ENCODE measurements at places on chromosomes 2 and 18. TPM values are rescaled to one million over a fixed set of nuclear protein-coding genes. Genes with fewer than 3 reads are reported as not detected.

SEMA4F gene
- total RNA-seq: 21.0 TPM

ALPG gene
- total RNA-seq: not detected

TACR1 gene
- total RNA-seq: 7.4 TPM

NT5DC4 gene
- not detected for total RNA-seq

CNGA3 gene
- 6.0 TPM for total RNA-seq

SNED1 gene
- 6.5 TPM for total RNA-seq

HOXD13 gene
- total RNA-seq: not detected

TRIM43 gene
- total RNA-seq: not detected

FASTKD1 gene
- total RNA-seq: 63.9 TPM

TAF4B gene
- total RNA-seq: 3.5 TPM

LYG2 gene
- total RNA-seq: not detected

C2orf78 gene
- not detected for total RNA-seq

CIB4 gene
- not detected for total RNA-seq

LYPD6B gene
- 5.8 TPM for total RNA-seq

CRYGD gene
- 3.7 TPM for total RNA-seq

UGT1A6 gene
- total RNA-seq: not detected

RAPGEF4 gene
- total RNA-seq: 60.7 TPM

PTGR3 gene
- 23.8 TPM for total RNA-seq

GRHL1 gene
- total RNA-seq: 10.6 TPM

CHRNG gene
- total RNA-seq: not detected

PLEKHB2 gene
- 219 TPM for total RNA-seq

CDK5R2 gene
- 13.4 TPM for total RNA-seq

CDH20 gene
- 20.8 TPM for total RNA-seq

SLC5A7 gene
- 14.3 TPM for total RNA-seq

DNER gene
- 289 TPM for total RNA-seq

SP140L gene
- total RNA-seq: 0.92 TPM

OSR1 gene
- total RNA-seq: 2.5 TPM

SLC9A2 gene
- 1.8 TPM for total RNA-seq

SCN2A gene
- total RNA-seq: 252 TPM

IL36G gene
- total RNA-seq: not detected

CXCR1 gene
- total RNA-seq: not detected

CRYBA2 gene
- total RNA-seq: not detected

GALNT3 gene
- total RNA-seq: 4.6 TPM

SERPINB3 gene
- total RNA-seq: not detected

OSGEPL1 gene
- 20.5 TPM for total RNA-seq

ACKR3 gene
- 12.7 TPM for total RNA-seq

RBM44 gene
- total RNA-seq: 2.8 TPM

CCBE1 gene
- 5.3 TPM for total RNA-seq

HPCAL1 gene
- total RNA-seq: 42.4 TPM

IKZF2 gene
- 17.8 TPM for total RNA-seq

ATP5MC3 gene
- total RNA-seq: 108 TPM

EFHD1 gene
- 3.7 TPM for total RNA-seq

PROC gene
- total RNA-seq: 0.92 TPM

ANKZF1 gene
- total RNA-seq: 29.3 TPM

ZNF516 gene
- total RNA-seq: 21.7 TPM

SULT1C2 gene
- total RNA-seq: 0.23 TPM

FBLN7 gene
- 6.2 TPM for total RNA-seq

PFN4 gene
- 0.92 TPM for total RNA-seq

XDH gene
- total RNA-seq: 0.23 TPM

FN1 gene
- total RNA-seq: 156 TPM

STPG4 gene
- not detected for total RNA-seq

TUBA4B gene
- total RNA-seq: 1.2 TPM

MCFD2 gene
- 61.1 TPM for total RNA-seq

ANKRD39 gene
- 8.3 TPM for total RNA-seq

LIMS4 gene
- total RNA-seq: not detected

PPP1CB gene
- total RNA-seq: 370 TPM

All from diencephalon (tissue), 1 donor.